Esophagus squamous epithelium (tissue), 5 donors: ENCODE measurements at places on chromosomes 16 and 17. TPM values are rescaled to one million over a fixed set of nuclear protein-coding genes. Genes with fewer than 3 reads are reported as not detected.

DNA sequence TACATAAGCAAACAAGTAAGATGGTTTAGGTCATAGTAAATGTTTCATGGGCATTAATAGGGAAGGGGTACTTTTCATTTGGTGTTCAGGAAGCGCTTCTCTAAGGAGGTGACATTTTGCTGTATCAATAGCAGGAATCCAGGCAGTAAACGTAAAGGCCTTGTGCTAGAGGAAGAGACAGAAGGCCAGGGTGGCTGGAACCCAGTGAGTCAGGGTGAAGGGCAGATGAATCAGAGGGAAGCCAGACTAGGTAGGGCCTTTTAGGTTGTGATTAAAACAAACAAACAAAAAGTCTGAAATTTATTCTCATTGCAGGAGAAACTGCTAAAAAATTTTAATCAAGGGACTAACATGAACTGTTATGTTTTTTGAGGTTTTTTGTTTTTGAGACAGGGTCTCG lies 6.5 kb downstream of the BMERB1 start:
- DNase-seq = no peak

TBC1D3C gene
- total RNA-seq = 0.15 TPM

GRCh38 chr16:73711406-73712080 lies 585.1 kb upstream of the PSMD7 start:
- DNase-seq = no peak

HSD3B7 gene
- total RNA-seq = 9.7 TPM

DNA sequence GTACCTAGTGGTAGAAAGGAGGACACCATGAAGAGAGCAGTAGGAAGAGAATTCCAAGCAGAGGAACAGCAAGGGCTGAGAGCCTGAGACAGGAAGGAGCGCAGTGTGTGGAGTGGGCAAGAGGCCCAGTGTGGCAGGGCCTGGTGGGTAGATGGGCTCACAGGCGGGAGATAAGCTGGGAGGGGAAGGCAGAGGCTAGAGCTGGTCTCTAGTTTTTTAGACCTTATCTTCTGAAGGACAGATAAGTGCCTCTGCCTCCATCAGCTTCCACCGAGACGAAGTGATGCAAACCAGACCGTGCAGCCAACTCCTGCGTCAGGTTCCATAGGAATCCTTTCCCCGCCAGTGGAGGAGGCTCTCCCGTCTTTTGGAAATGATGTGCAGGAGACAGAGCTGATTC lies 33.6 kb downstream of the CDH1 start:
- DNase-seq = no peak

- no peak for DNase-seq
Measured at GRCh38 chr17:56292010-56292409, 138.7 kb downstream of the ANKFN1 start.

DNA sequence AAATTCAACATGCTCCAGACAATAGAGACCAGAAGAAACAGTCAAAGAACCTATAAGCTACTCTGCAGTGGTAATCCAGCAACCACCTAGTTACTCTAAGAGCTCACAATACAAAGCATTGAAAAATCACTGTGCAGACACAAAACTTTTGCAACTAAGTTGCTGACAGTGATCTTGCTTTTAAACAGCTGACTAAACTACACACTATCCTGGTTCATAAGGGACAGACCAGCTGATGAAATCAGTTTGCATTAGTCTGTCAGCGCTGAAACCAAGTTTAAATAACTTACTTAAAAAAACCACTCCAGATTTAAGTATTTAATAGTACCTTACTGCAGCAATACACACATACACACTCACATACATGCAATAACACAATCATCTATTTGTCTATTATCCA lies 4.6 kb downstream of the VEZF1 start:
- DNase-seq = no peak

GRCh38 chr17:3935140-3935542 lies 18.9 kb upstream of the P2RX1 start:
- no peak for DNase-seq

GRCh38 chr17:692116-692515 lies 22.5 kb downstream of the VPS53 start:
- DNase-seq = no peak

HS3ST2 gene
- 0.76 TPM for total RNA-seq

DNA sequence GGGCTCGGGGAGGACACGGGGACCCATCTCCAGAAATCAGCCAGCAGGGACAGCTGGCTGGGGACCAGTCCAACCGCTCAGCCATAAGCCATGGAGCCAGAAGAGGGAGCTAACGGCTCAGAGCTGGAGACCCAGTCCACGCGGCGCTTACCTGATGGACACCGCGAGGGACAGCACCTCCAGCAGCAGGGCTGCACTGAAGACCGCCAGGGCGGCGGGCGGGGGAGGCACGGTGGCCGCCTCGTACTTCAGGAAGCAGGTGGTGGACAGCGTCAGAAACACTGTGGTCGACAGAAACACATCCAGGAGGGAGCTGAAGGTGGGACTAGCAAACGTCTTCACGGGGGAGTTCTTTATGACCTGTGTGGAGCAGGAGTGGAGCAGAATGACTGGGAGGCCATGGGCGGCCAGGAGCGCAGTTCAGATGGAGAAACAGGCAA lies 102.6 kb upstream of the CREBBP start:
- no peak for DNase-seq

PLEKHH3 gene
- total RNA-seq = 55.3 TPM

DNA sequence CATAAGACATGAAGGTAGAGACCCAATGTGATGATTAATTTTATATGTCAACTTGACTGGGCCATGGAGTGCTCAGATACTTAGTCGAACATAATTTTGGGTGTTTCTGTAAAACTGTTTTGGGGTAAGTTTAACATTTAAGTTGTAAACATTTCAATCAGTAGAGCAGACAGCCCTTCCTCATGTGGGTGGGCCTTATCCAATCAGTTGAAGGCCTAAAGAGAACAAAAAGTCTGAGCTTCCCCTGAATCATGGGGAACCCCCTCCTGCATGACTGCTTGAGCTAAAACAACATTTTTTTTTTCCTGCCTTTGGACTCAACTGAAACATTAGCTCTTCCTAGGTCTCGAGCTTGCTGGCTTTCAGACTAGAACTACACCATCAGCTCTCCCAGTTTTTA lies 327.3 kb upstream of the SOX9 start:
- DNase-seq = no peak

PAGR1 gene
- total RNA-seq = 25.4 TPM

DNA sequence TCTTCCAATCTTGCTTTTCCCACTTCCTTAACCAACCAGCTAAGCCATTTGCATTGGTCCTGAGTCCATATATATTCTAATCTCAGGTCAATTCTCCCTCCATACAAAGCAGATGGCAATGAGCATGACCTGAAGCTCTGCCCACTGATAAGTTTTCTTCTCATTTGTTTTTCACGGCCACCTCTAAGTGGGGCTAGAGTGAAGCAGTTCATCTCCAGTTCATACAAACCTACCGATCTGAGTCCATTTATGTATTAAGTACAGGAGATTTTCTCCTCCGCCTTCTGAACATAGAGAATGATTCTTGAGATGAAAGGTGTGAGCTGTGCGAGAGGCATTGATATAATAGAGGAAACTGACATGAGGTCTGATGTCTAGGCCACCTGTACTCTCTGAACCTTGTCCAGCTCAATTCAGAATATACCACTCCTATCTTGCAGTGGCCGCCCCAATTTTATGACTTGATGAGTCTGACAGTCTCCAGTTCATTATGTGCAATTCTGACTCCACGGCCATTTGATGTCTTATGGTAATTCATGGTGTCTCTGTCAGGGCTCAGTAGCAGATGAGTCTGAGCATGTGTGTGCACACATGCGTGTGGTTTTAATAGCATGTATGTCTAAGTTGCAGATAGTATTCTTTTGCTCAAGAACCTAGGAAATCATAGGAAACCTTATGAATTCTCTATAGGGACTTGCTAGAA lies 329.8 kb downstream of the PMP22 start:
- DNase-seq = no peak

GRCh38 chr17:74132354-74132753 lies 71.1 kb upstream of the RPL38 start:
- no peak for DNase-seq

DNA sequence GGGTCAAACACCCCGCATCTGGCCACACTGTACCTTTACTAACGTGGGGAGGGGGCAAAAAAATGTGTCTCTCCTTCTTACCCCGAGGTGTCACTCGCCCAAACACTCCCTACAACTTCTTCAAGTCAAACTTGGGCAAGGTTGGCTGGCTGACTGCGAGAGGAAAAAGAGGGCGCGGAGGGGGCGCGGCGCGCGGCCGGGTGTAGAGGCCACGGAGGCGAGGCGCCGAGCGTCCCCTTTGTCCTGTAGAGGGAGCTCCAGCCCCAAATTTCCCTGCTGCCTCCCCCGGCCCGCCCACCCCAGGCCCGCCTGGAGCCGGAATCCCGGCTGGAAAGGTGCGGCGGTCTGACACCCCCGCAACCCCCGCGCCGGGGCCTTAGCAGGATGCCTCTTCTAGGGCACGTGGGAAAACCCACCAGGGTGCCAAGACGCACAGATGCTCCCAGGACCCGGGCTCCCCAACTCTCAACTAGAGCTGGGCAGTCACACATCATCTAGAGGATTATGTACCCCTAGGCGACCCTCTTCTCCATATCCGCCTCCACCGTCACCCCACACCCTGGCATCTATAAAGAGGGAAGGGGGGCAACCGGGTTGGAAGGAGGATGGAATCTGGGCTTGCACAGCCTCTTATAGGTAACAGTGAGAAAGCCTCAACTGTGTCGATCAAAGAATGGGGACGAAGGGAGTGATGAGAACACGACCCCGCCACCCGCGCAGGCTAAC lies 4.2 kb downstream of the IRX3 start:
- DNase-seq = no peak

NACA2 gene
- total RNA-seq = not detected

DNA sequence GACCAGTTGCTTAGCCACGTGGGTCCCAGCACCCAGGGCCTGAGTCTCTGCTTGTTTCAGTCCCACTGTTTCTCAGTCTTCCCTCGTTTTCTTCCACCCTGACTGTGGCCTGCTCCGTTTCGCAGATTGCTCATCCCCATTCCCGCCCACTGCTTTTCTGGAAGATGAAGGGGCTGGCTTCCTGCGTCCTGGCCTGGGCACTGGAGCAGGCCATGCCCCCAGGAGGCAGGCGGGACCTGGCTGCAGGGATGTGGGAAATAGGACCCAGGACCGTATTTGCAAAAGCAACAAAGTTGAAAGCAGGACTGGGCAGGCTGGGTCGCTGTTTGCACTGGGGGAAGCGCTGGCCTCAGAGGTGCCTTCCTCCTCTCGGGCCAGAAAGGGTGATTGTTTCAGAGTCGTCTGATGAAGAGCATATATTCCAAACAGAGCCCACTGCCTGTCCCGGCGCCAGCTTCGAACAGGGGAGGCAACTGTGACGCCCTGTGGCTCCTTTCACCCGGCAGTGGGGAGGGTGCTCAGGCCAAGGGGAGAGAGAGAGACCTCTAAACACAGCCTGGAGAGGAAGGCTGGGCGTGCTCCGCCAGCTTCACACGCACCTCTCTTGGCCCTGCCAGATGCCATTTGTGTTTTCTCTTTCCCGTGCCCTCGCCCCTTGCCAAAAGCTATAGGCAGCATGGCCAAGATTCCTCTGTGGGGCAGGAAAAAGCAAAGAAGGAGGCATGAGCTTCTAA lies 108.6 kb downstream of the CMIP start:
- no peak for DNase-seq

DNA sequence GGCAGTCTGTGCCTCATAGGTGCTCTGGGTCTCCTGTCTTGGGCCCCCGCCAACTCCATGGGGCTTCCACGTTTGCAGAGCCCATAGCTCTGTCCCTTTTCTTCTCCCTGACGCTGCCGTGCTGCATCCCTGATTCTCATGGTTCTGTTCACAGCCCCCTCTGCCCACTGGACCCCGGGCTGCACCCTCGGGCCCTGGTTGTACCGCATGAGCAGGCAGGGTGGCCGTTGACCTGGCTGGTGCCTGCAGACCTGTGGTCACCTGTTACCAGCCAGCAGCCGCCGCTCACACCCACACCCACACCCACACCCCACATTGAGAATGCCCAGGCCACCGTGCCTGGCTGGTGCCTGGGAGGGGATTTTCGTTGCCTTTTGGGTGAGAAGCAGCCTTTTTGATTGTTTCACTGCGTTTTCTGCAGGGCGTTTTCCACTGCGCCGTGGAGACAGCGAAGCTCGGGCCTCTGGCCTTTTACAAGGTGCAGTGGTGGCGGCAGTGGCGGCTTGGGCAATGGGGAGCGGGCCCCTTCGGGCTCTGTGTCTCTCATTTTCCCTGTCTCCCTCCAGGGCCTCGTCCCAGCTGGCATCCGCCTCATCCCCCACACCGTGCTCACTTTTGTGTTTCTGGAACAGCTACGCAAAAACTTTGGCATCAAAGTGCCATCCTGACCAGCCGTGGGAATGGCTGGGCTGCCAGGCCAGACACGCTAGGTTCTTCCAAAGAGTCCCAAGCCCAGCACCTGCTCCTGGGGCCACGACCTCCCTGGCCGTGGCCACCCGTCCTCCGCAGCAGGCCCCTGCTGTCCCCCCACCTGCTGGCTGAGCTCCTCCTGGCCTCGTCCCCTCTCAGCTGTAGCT lies 7.6 kb downstream of the SLC25A10 start:
- DNase-seq = no peak

- DNase-seq = no peak
Measured at GRCh38 chr17:81241648-81242420, 2.7 kb downstream of the NDUFAF8 start.

DNA sequence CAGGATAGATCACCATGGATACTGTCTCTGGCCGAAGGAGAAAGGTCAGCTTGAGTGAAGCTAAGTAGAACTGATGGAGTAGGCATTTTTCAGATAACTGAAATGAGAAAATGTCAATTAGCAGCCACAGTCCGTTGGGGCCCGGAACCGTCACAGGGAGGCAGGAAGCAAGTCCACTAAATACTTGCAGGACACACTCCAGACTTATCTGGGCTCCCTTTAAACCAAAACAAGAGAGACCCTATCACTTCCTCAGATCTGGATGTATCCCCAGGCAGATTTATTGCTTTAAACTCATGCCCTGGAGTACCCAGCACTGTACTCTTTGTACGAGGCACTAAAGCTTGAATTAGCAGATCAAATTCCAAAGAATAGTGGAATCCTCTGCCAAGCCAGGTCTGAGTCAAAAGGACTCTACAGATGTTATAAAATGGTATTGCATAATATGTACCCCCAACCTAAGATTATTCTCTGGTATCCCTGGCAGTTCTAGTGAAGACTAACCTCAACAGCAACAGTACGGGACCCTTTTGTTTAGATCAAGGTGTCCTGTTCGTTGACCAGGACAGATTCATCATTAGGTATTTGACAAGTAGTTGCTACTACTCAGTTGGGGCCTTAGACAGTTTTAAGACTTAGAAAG lies 8.1 kb downstream of the ZP2 start:
- no peak for DNase-seq

CBX8 gene
- total RNA-seq = 2.7 TPM

DNA sequence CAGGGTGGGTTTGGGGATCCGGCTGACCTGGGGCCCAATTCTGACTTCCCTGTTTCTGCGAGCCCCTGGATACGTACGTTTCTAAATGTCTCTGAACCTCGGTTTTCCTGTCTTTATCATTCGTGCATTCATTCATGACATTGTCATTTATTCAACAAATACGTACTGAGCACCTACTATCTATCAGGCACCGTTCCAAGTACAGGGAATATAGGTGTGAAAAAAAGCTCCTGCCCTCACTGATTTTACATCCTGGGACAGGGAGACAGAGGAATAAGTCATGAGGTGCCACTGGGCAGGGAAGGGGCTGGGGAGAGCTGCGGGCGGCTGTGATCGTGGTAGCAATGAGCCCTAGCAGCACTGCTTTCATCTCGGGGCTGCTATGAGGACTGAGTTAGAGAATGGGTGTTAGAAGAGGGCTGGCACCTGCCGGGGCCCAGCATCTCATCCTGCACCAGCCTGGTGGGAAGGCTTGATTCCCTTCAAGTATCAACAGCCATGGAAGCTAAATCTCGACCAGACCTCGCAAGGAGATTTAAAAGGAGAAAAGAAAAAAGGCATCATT lies 88.3 kb upstream of the DNAH17 start:
- no peak for DNase-seq

KRT24 gene
- total RNA-seq = 5.5 TPM

CASKIN1 gene
- total RNA-seq = 0.38 TPM
